Motor neuron (in vitro differentiated cells): ENCODE measurements at places on chromosomes 7 and 10.

DNA sequence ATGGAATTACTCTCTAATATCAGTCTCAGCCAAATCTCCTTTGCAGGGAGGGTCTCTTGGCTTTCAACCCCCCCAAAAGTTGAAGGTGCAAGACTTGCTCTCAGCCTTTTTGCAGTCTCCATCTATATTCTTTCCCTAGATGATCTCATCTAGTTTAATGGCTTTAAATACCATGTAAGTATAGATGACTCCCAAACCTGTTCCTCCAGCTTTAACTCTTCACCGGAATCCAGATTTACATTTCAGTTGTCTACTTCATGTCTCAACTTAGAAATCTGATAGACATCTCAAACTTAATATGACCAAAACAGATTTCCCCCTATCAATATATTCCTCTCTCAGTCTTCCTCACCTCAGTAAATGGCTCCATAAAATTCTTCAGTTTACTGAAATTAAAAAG lies 9.9 kb upstream of the TAS2R41 start:
- ATAC-seq, result no peak

DNA sequence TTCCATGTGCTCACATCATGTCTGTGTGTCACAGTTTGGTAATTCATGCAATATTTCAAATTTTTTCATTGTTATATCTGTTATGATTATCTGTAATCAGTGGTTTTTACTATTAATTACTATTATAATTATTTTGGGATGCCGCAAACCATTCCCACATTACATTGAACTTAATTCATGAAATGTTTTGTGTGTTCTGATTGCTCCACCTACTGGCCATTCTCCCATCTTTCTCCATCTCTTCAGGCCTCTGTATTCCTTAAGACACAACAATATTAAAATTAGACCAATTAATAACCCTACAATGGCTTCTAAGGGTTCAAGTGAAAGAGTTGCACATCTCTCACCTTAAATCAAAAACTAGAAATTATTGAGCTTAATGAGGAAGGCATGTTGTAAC lies 398.5 kb downstream of the PCDH15 start:
- ATAC-seq, result no peak

- ATAC-seq, result no peak
Measured at GRCh38 chr7:150388306-150388705, 9.2 kb downstream of the ZNF775 start.

GRCh38 chr10:35594115-35595079 lies 10.7 kb upstream of the GJD4 start:
- no peak for ATAC-seq

- ATAC-seq, result peak; percentile 88
Measured at GRCh38 chr7:27697861-27698430, 35.3 kb upstream of the HIBADH start.

DNA sequence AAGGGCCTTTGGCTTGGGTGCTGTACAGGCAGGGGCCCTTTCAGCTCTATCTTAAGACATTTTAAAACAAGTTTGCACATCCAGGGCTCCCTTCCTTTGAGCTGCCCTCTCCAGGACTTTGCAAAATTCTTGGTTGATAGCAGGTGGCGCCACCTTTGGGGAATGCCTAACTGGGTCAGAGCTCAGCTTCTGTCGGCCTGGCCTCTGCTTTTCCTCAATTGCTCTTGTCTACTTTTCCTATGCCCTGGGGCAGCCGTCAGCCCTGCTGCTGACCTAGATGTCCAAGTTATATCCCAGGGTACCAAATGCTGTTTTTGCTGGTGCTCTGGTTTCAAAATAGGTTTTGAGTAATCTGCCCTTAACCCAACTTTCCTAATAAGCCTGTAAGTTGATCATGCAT lies 65.8 kb downstream of the APBB1IP start:
- ATAC-seq, result no peak

DNA sequence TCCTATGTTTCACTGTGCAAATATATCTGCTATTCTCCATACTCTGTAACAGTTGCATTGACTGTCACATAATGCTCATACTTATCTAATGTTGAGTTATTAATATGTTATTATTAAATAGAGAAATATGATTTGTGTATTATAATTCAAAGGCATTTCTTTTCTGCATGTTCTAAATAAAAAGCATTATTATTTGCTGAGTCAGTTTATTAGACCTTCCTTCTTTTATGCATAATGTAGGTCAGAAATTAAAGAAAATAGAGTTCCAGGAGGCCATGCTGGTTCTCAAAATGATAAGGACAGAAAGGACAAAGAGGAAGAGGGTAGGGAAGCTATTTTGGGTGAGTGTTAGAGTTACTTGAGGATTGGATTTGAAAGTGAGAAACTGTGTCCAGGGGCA lies 50.7 kb downstream of the CYP2C9 start:
- no peak for ATAC-seq

- ATAC-seq, result peak; percentile 70
Measured at GRCh38 chr7:85186083-85186520, 754 bp downstream of the SEMA3D start.

GRCh38 chr7:18038382-18038781 lies 10.7 kb upstream of the PRPS1L1 start:
- no peak for ATAC-seq

GRCh38 chr10:32927750-32928149 lies 30.3 kb downstream of the ITGB1 start:
- no peak for ATAC-seq

GRCh38 chr10:49039409-49039808 lies 75.9 kb downstream of the VSTM4 start:
- ATAC-seq, result no peak

DNA sequence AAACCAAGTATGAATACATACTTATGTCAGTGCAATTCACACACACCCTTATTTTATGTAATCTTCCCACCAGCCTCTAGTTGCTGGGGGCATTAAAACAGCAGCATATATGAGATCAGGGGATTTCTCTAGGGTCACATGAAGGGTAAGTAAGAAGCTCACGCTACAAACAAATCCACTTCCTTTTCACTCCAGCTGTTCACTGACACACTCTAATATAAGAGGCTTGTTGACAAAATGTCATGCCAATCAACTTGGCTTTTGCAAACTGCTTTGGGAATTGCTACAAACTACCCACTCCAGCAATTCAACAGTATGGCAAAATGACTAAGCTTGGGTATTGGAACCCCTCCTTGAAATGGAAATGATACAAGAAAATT lies 10.3 kb downstream of the FAM3C start:
- ATAC-seq, result peak; percentile 68

GRCh38 chr7:148789220-148789619 lies 90.5 kb downstream of the CUL1 start:
- no peak for ATAC-seq

DNA sequence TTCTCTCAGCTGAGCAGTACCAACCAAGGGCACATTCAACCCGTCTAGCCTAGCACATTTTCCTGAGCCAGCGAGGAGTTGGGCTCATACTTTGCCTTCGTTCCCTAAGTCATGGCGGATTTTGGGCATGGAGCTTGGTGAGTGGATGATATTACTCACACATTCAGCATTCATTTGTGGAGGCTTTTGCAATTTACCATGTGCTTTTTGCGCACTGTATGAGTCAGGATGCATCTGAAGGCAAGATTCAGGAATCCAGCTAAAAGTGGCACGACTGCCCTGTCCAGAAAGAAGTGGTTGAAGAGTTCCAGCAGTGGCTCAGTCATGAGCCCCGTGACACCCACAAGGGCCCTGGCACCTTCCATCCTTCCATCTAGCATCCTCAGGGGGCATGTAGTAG lies 24.2 kb upstream of the MGMT start:
- ATAC-seq, result peak; percentile 41

DNA sequence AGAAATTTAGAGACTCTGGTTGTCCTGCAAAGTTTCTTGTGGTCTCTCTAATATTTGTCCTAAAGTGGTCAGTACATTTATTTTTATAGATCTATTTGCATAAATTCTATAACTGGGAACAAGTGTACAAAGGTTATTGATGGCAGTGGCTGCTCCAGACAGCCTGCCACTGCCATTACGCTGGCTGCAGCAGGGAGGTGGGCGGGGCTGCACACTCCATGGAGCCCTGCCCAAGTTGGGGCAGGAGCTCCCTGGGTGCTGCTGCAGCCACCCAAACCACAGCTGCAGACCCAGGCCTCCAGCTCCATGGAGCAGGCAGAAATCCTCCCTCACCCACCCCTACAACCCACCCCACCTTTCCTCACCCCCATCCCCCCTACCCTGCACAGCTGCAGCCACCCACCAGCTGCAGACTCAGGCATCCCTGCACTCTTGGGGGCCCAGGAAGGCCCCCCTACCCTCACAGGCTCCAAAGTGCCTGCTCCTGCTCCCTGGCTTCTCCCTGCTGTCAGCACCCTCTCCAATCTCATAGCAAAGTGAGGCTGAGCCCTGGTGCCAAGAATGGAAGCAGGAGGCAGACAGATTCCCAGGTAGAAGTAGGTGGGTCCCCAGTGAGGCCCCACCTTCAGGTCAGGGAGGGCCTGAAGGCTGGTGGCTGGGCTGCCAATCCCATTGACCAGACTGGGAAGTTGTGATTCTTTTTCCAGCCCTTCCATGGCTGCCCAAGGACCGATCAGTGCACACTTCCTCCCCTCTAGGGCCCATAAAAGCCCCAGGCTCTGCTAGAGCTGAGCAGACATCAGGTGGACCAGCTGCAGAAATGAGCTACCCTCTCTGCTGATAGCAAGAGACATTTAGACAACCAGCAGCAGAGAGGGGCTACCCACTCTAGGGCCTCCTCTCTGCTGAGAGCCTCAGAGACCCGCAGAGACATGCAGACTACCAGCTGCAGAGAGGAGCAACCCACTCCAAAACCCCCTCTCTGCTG lies 4.8 kb upstream of the CYP3A43 start:
- no peak for ATAC-seq

GRCh38 chr10:100792574-100792973 lies 47.2 kb downstream of the PAX2 start:
- ATAC-seq, result no peak

- peak; percentile 28 for ATAC-seq
Measured at GRCh38 chr10:115129752-115130151, 36.6 kb downstream of the ATRNL1 start.

GRCh38 chr10:47349941-47350371 lies 1.8 kb downstream of the RBP3 start:
- ATAC-seq, result no peak

DNA sequence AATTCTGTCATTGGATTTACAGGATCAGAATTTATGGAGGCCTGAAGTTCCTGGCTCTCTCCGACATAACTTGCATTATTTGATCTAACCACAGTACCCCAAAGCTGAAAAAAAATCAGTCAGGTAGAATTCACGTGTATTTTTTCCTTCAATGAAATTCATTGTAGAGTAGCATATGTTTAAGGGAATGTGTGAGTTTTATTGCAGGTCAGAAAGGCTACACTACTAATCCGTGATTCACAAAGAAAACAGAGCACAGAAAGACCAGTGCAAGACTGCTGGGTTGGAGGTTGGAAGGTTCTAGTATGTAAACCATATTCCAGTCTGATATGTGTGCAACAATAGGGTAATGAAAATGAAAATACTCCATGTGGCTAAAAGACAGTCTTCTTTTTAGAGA lies 247.0 kb upstream of the FERD3L start:
- no peak for ATAC-seq

- ATAC-seq, result no peak
Measured at GRCh38 chr10:132506711-132507408, 30.7 kb upstream of the INPP5A start.

GRCh38 chr10:1057106-1057657 lies 997 bp downstream of the WDR37 start:
- ATAC-seq, result peak; percentile 4

DNA sequence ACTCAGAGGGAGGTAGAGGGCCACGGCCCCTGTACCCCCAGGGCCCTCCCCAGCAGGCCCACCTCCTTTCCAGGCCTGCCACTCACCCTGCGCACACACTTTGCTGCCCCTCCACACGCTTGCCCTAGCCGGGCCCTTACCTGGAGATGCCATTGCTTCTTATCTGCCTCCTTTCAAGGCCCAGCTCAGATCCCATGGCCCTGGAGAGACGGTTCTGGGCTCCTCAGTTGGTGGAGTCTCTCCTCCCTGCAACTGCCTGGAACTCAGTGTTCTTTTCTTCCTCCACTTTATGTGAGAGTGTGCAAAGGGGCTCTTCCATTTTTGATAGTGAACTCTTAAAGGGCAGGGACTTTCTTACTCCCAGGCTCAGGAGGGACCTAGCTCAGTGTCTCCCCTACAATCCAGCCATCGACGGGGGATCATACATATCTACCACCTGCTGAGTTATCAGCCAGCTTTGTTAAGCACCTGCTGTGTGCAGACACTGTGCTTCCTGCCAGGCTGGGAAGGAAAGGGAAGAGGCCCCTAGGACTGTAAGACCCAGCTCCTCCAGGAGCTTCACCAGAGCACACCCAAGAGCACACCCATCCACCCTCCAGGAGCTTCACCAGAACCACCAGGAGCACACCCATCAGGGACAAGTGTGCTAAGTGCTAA lies 89.3 kb upstream of the MACROH2A2 start:
- no peak for ATAC-seq

GRCh38 chr7:74083928-74084721 lies 521 bp downstream of the LIMK1 start:
- peak; percentile 51 for ATAC-seq

DNA sequence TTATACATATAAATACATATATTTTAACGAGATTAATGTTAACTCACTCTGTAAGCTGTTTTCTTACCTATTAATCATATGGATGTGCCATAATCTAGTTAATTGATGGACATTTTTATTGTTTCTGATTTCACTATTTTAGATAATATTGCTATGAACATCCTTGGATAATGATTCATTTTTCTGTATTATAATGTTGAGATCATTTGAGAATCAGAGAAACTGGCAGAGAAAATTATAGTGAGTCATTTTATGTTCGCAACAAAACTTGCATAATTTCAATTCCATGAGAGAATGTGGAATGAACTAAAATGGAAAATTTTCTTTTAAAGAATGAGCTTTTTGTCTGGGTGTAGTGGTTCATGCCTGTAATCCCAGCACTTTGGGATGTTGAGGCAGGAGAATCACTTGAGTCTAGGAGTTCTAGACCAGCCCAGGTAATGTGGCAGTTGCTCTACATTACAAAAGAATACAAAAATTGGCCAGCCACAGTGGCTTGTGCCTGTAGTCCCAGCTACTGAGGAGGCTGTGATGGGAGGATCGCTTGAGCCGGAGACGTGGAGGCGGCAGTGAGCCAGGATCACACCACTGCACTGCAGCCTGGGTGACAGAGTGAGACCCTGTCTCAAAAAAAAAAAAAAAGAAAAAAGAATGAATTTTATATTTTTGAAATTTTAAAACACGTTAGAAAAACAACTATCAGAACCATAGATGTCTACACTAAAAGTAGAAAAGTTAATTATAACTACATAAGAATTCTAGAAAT lies 40.5 kb downstream of the PAPSS2 start:
- ATAC-seq, result no peak

GRCh38 chr7:25319707-25320106 lies 91.4 kb upstream of the NPVF start:
- no peak for ATAC-seq
